Myocyte (in vitro differentiated cells): ENCODE measurements at places on chromosomes 2 and 18. TPM values are rescaled to one million over a fixed set of nuclear protein-coding genes. Genes with fewer than 3 reads are reported as not detected.

SLC19A3 gene
- 0.29 TPM in 1 of 2 replicates, not detected in the other for total RNA-seq

CASP8 gene
- 10.4 and 12.5 TPM in 2 replicates for total RNA-seq

TOGARAM2 gene
- total RNA-seq, result 1.0 and 1.7 TPM in 2 replicates

PPP1R1C gene
- 0.51 TPM in 1 of 2 replicates, not detected in the other for total RNA-seq

CMPK2 gene
- total RNA-seq, result 0.51 and 0.57 TPM in 2 replicates

PRKAG3 gene
- total RNA-seq, result 49.9 and 65.9 TPM in 2 replicates

LBX2 gene
- total RNA-seq, result 0.68 and 1.5 TPM in 2 replicates

GAREM1 gene
- 7.2 and 7.7 TPM in 2 replicates for total RNA-seq

C2orf72 gene
- not detected in 2 replicates for total RNA-seq

RESP18 gene
- not detected in 2 replicates for total RNA-seq

NAT8 gene
- total RNA-seq, result not detected in 2 replicates

TXNDC9 gene
- total RNA-seq, result 51.9 and 57.0 TPM in 2 replicates

ZNF519 gene
- total RNA-seq, result 2.5 and 3.4 TPM in 2 replicates
